Thoracic aorta (tissue), 2 donors: ENCODE measurements at places on chromosomes 1 and 21.

DNA sequence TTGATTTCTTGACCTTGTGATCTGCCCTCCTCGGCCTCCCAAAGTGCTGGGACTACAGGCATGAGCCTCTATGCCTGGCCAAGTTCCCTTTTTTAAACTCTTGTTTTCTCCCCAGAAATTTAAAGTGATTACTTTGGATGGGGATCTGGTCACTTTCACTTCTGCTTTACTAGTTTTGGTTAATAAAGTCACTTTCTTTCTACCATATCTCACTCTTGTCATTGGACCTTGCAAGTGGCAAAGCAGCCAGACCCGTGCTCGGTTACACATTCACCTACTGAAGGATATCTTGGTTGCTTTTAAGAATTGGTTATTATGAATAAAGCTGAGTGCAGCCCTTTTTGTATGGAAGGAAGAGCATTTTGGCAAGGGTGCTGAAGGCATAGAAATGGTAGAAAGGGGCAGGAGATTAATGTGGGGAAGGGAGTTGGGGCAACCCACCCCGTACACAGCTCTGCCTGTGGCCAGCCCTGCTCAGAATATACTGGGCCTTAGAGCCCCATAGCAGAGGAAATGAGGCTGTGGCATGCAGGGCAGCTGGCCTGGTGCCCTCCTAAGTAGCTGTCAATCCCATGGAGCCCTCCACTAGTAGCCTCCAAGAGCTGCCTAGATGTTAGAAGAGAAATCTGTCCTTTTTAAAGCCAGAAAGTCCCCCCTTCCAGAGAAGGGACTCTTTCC is 40.7 kb downstream of the CD2 start:
- DNase-seq, result no peak

GRCh38 chr1:175188936-175189335 is 3.6 kb downstream of the KIAA0040 start:
- DNase-seq, result no peak

- no peak for DNase-seq
Observed at GRCh38 chr1:15428815-15429435, 9.3 kb upstream of the CTRC start.

GRCh38 chr1:9696793-9697192 is 45.3 kb downstream of the PIK3CD start:
- DNase-seq, result no peak

DNA sequence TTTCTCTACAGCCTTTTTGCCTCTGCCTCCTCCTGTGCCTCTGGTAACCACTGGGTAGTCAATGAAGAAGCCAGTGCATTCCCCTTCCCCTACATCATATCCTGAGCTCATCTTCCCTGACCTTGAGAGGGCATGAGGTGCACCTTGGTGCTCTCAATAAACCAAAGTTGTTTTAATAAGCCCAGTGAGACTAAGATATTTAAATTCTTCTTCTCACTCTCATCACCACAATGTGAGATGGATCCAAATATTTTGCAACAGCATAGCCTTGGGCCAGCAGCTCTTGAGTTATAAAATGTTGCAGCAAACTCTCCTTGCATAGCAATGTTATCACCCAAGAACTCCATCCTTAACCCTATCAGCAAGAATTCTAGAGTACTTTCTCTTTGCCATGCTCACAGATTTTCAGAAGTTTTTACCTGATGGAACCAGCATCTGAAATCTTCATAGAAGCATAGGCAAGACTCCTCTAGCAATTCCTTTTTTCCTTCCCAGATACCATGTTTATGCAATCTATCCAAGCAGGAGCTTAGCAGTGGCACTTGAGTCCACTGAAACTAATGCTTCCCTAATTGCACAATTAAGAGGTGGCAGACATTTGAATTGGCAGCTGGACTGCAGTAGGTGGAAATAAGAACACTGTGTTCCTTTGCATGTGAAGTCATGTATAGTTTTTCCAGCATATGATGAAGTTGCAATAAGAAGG is 36.8 kb downstream of the CDC7 start:
- no peak for DNase-seq

DNA sequence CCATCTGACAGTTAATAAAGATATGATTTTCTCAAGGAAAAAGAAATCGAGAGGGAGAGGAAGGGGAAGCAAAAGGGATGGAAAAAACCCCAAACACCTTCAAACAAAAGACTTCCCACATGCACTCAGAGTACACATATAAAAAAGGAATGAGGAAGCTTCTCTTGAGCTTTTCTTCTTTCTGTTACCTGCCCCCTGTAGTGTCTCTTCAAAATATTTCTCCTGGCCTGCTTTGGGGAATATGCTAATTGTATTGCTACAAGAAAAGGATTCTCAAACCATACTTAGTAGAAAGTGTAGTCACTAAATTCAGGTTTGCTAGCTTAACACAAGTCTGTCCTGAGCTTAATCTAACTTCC is 58.7 kb downstream of the KIF14 start:
- no peak for DNase-seq

- peak; percentile 55 for DNase-seq
Observed at GRCh38 chr1:230191079-230191804, 124.2 kb downstream of the GALNT2 start.

DNA sequence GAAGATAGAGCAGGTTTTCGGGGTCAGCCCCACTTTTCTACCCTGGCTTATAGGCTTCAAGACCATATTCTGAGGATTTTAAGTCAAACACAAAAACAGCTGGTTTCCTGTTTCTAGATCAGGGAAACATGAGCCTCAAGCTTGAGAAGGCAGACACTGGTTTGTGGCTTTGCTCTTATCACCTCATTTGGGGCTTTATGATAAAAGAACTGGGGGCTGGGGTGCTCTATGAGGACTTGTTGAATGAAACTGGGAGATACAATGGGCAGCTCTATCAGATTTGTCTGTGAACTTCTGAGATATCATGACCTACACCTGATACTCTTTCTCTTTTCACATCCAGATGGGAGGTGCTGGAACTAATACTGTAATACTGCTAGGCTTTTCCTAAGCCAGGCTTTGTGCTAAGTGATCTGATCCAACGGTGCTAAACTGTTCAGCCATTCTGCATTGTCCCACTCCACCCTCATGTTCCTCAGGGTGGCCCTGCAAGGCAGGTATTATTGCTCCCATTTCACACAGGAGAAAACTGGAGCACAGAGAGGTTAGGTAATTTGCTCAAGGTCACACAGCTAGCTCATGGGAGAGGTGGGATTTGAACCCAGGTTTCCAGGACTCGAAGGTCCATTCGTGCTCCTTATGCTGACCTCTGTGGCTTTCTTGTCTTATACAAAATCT is 6.6 kb downstream of the AJAP1 start:
- DNase-seq, result no peak

GRCh38 chr21:18499761-18500376 is 96.3 kb upstream of the TMPRSS15 start:
- no peak for DNase-seq

GRCh38 chr1:168338589-168339503 is 58.2 kb downstream of the TBX19 start:
- no peak for DNase-seq

DNA sequence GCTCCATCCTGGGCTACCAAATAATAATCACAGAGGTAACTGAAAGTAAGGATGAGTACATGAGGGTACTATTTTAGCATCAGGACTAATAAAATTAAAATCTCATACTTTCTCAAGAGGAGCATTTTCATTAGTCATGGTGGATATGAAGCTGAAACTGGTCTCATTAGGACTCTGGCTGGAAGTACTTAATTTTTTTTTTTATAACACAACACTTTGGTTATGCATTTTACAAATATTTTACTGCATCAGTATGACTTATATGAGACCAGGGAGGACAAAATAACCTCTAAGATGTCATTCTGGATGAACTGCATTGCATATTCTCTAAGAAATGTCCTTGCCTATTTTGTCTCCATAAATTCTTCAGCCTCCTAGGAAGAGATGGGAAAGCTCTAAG is 290.9 kb downstream of the HLX start:
- no peak for DNase-seq

DNA sequence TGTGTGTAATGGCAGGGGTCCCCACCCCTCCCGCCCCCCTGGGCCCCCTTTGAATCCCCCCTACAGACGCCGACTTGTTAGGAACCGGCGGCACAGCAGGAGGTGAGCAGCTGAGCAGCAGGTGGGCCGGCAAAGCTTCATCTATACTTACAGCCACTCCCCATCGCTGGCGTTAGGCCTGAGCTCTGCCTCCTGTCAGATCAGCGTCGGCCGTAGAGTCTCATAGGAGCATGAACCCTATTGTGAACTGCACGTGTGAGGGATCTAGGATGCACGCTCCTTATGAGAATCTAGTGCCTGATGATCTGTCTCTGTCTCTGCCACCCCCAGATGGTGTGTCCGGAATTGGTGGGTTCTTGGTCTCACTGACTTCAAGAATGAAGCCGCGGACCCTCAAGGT is 14.9 kb upstream of the VPS26C start:
- DNase-seq, result no peak

DNA sequence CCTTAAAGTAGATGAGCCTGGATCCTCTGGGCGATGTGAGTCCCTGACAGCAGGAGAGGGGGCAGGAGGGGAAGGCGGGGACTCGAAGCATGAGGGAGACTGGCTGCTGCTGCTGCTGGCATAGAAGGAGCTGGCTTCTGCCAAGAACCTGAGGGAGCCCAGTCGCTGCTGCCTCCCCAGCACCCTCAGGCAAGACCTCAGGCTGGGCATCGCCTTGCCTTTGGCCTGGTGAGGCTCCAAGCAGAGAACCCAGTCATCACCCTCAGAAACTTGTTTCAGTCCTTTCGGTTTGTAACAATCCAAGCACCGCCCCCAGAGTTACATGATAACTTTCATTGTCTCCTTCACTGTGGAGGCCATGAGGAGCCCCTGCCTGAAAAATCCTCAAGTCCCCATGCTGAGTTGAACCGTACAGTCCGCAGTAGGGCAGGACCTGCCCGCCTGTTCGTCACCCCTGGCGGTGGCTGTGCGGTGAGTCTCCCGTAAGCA is 38.8 kb downstream of the POFUT2 start:
- DNase-seq, result no peak

DNA sequence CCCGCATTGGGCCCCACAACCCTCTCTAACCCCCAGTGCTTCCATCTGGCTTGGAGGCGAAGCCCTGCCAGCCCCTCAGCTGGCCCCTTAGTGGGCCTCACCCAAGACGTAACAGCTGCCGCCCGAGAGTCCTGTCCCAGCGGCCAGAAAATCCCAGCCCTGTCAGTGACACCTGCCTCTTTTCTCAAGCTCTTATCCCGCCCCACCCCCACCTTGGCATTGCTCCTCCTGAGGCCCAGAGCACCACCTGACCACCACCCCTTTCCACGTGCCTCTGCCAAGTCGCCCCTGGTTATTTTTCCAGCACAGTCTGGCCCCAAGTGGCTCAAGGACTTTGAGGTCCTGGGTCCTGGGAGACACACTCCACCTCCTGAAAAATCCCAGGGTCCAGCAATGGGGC is 5.9 kb upstream of the CTRC start:
- no peak for DNase-seq

GRCh38 chr1:53024117-53024516 is 37.9 kb upstream of the PODN start:
- no peak for DNase-seq

DNA sequence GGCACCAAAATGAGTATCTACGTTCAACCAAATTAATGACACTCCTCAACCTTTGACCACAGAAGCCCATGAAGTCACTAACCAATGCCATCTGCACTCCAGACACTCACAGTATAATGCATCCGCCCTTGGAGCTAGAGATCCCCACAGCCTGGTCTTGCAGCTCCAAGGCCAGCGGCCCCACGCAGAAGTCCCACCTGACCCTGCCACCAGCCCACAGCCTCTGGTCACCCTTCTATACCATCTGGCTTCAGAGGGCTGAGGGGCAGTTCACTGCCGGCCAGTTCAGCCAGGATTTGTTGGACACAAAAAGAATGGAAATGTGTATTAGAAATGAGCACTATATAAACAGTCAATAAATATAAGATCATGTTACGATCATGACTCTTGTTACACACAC is 211.2 kb downstream of the RRAGC start:
- DNase-seq, result no peak

DNA sequence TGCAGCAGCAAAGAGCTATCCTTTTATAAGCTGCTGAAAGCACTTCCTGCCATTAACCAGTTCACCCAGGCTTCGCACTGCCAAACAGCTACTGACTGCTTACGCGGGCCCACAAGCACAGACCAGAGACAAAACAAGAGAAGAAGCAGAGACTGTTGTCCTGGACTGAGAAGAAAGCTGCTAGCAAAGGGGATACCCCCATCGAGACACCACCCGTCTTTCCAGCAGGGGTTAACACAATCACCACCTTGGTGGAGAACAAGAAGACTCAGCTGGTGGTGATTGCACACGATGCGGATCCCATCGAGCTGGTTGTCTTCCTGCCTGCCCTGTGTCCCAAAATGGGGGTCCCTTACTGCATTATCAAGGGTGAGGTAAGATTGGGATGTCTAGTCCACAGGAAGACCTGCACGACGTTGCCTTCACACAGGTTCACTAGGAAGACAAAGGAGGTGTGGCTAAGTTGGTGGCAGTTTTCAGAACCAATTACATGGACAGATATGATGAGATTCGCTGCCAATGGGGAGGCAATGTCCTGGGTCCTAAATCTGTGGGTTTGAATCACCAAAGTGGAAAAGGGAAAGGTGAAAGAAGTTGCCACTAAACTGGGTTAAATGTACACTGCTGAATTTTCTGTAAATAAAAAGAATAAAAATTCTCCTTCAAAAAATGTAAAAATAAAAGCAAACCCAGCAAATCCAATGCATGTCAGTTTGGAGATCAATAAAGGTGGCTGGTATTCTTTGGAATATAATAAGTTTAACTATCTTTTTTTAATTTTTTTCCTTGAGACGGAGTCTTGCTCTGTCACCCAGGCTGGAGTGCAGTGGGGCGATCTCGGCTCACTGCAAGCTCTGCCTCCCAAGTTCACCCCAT is 1.2 kb downstream of the FMO5 start:
- DNase-seq, result no peak

- peak; percentile 43 for DNase-seq
Observed at GRCh38 chr1:9292361-9293240, at the start of gene SPSB1. Gene SPSB1 (plus strand): TSS chr1:9292894. CDS start chr1:9355892, 62,998 bp downstream.
